ENCODE measurements at places on chromosomes 4 and X. TPM values are rescaled to one million over a fixed set of nuclear protein-coding genes. Genes with fewer than 3 reads are reported as not detected.

- DNase-seq = no peak
Observed at GRCh38 chr4:170015285-170015684, 10.9 kb downstream of the MFAP3L start.

- DNase-seq = no peak
Observed at GRCh38 chr4:10109995-10110670, 6.5 kb downstream of the WDR1 start.

Gene UGT2B15
- total RNA-seq = 0.28 TPM

Gene STAP1
- not detected for total RNA-seq

- no peak for DNase-seq
Observed at GRCh38 chr4:8920289-8920965, 48.8 kb upstream of the HMX1 start.

- no peak for DNase-seq
Observed at GRCh38 chrX:50635162-50635561, 164.5 kb upstream of the DGKK start.

- DNase-seq = no peak
Observed at GRCh38 chr4:548976-549375, 27.1 kb downstream of the TMEM271 start.

GRCh38 chr4:2643555-2643954, 107.1 kb downstream of the FAM193A start:
- no peak for DNase-seq

Gene CITED1
- 1.3 TPM for total RNA-seq

Gene MRFAP1L1
- 41.6 TPM for total RNA-seq

Gene ARHGAP4
- total RNA-seq = 3.4 TPM

DNA sequence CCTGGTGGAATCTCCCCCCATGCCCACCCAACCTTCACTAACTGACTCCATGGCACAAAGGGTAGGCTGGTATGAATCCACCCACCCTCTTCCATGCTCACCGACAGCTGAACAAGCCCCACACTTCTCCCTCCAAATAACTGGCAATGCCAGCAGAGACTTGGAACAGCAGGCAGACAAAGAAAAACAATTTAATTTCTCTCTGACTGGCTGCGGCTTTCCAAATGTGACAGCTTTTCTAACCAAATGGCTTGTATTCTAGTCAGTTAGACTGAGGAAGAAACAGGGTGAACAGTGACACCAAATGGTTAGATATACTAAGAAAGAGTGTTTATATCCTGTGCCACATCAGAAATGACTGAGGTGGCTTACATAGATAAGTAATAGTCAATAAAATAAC, 199.3 kb upstream of the ADAMTS3 start:
- DNase-seq = no peak

Gene XG
- not detected for total RNA-seq

- no peak for DNase-seq
Observed at GRCh38 chr4:18859468-18859867, 837.9 kb upstream of the LCORL start.

GRCh38 chr4:147741190-147741788, 9.4 kb downstream of the ARHGAP10 start:
- DNase-seq = no peak

DNA sequence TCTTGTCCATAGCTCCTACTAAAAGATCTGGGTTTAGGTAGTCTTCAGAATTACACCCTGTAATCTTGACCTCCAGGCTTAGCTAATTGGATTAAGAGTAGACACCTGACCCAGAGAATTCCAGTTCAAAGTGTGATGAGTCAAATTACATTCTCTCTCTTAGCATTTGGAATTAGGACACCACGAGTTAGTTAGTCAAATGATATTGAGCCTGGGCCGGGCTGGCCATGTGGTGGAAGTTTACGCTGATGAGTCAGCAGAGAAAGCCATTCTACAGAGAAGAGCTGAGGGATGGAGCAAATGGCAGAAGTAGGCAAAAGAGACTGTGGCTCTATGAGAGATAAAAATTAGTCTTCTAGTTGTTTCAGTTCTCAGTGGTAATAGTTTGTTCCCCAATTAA, 31.1 kb downstream of the CEP44 start:
- DNase-seq = peak; percentile 13

- DNase-seq = no peak
Observed at GRCh38 chrX:108270739-108271396, 167.4 kb downstream of the COL4A6 start.

GRCh38 chr4:3040452-3041191, 33.7 kb downstream of the HTT-AS start:
- DNase-seq = no peak

Gene FGF13
- total RNA-seq = not detected

- DNase-seq = no peak
Observed at GRCh38 chr4:140688711-140689598, 67.2 kb downstream of the TBC1D9 start.

Gene XK
- total RNA-seq = 4.9 TPM

Gene ATP11C
- 0.94 TPM for total RNA-seq

- no peak for DNase-seq
Observed at GRCh38 chr4:8396762-8397406, 43.6 kb downstream of the ACOX3 start.

DNA sequence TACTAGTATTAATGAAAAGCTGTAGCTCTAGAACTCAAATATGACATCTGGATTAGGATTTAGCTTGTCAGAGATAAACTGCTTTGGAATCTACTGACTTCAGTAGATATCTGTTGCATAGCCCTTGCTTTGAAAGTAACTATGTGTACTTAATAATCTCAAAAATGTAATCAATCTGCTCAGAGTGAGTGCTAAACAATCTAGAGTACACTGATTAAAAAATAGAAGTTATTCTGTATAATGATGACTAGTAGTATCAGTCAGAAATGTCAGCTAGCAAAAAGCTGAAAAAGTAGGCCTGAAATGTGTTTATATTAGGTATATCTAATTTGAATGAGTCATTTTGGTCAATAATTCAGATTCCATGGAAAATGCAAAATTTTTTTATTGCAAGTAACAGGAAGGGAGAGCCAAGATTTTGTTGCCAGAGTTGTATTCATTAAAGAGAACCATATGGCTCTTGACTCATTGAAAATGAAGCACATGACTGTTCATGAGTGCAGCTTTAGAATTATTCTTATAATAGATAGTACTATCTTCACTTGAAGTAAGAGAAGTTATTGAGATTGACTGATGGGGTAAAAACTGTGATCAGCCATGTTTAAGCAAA, 20.0 kb downstream of the CLCN3 start:
- no peak for DNase-seq

All from HT-29 (cell line).